ENCODE measurements at places on chromosomes 5 and 9. TPM values are rescaled to one million over a fixed set of nuclear protein-coding genes. Genes with fewer than 3 reads are reported as not detected.

DNA sequence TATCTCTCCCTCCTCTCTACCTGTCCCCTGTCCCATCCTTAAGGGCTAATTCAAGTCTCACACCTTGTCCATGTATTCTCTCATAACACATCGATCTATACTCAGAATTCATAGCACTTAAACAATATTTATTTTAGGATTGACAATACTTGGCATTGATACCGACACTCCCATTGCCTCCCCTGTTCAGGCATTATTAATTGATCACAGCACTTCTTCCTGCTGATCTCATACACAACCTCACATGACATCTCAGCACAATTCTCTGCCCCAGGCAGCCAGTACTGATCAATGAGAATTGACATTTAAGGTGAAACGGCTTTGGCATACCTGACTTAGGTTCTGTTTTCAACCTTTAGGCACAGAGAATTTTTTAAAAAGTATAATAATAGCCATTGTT lies 582.4 kb upstream of the BRINP1 start:
- H3K27me3 ChIP-seq: no peaks in the 10 kb centered on the region
- H3K27ac ChIP-seq: no peak overlapping the region
- DNase-seq: no peak
- H3K4me1 ChIP-seq: peaks cover 16% of the 10 kb centered on the region
- H3K4me3 ChIP-seq: no peak overlapping the region

- H3K4me1 ChIP-seq: 0 out of 2 replicates have a peak, but pooled peaks cover 7% of the 10 kb centered on the region
- H3K27ac ChIP-seq: peak overlapping the region; percentile 94
- DNase-seq: peak; percentile 97
- peaks cover 22% of the 10 kb centered on the region for H3K36me3 ChIP-seq
- peak overlapping the region; percentile 83 for H3K4me3 ChIP-seq
These were observed 655 bp upstream of the EGR1 start for GRCh38 chr5:138464388-138465260.

- H3K36me3 ChIP-seq: no peaks in the 10 kb centered on the region
- DNase-seq: no peak
- no peaks in the 10 kb centered on the region for H3K4me1 ChIP-seq
- no peaks in the 10 kb centered on the region for H3K27me3 ChIP-seq
- H3K27ac ChIP-seq: no peak overlapping the region
- H3K4me3 ChIP-seq: no peak overlapping the region
These were observed 225.9 kb upstream of the HAPLN1 start for GRCh38 chr5:83946516-83946915.

DNA sequence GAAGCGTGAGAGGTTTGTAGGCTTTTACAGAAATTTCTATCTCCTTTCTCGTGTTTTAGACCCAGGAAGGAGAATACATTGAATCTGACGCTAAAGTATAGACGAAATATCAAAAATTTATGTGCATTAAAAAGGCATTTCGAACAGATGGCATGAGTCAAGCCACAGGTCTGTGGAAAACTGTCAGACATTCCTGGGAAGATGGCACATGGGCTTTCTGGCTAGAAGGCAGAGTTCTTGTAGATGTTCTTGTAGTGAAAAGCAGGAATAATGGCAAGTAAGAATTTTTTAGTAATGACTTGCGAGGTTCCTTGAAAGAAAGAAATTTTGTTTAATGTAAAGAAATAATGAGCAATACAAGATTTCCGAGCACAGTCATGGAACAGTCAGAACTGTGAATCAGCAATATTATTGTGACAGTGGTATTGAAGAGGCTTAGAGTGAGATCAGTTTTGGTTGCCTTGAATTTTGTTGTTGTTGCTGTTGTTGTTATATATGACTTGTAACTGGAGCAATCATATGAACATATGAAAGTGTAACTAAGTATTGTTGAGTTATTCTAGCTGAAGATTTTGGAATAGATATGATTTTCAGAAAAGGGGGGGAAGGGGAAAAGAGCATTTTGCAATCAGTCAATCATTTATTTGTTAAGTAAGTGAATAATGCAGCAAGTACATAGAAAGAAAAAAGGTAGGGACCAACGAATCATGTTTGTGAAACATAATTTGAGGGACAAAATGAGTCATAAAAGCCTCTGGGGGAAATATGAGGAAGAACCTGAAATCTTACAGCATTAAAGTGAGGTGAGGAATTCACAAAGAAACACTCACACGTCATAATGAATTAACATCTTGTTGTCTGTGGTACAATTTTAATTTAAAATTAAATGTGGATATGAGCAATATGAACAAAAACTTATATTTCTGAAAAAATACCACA lies 339.0 kb upstream of the CTNND2 start:
- no peak overlapping the region for H3K4me3 ChIP-seq
- H3K27ac ChIP-seq: no peak overlapping the region

DNA sequence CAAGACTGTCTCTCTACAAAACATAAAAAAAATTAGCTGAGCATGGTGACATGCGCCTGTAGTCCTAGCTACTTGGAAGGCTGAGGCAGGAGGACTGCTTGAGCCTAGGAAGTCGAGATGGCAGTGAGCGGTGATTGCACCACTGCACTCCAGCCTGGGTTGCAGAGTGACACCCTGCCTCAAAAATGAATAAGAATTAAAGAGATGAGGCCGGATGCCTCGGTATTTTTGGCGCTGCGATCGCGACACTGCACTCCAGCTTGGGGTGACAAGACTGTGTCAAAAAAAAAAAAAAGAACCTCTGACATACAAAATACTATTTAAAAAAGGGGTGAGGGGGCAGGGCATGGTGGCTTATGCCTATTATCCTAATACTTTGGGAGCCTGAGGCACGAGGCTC lies 7.3 kb downstream of the GPBP1 start:
- DNase-seq: no peak
- H3K27ac ChIP-seq: no peak overlapping the region
- H3K4me1 ChIP-seq: peaks cover 62% of the 10 kb centered on the region

Gene PRR16
- total RNA-seq: 0.42 TPM

Gene CTNND2
- total RNA-seq: 8.6 TPM

Gene PSMD5
- 65.8 TPM for total RNA-seq

Data from WTC11 (cell line).